Stimulated activated CD8-positive, alpha-beta memory T cell treated with anti-CD3 and anti-CD28 coated beads, Interleukin-15, amount 100 ng/mL, for 24 hours (primary cell): ENCODE measurements at places on chromosomes 4 and X.

DNA sequence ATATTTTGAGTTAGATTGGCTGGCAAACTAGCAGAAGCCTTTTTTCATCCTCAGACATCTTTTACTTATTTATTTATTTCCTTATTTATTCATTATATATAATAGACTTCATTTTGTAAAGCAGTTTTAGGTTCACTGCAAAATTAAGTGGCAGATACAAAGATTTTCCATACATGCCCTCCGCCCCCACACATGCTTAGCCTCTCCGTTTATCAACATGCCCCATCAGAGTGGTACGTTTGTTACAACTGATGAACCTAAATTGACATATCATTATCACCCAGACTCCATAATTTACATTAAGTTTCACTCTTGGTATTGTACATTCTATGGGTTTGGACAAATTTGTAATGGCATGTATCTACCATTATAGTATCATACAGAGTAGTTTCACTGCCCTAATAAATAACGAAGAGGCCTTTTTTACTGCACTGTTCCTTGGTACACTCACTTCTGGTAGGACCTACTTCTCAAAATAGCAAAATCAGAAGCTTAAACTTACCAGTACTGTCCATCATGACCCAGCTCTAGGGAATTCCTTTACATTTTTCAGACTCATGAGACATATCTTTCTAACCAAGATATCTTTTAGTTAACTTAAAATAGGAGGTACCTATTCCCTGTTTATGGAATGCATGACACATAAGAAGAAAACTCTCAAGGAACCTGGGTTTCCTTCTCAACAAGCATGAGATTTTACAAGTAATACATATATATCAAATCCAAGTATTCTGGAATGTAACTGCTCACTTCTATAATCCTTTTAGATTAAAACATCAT lies 4.8 kb upstream of the TMPRSS11B start:
- no peak for DNase-seq

- DNase-seq, result no peak
Measured at GRCh38 chrX:100830143-100830542, 10.0 kb downstream of the CSTF2 start.

- DNase-seq, result no peak
Measured at GRCh38 chrX:153370293-153371055, 30.7 kb downstream of the PNMA6E start.

GRCh38 chrX:74104356-74105015 lies 199.5 kb upstream of the ZCCHC13 start:
- no peak for DNase-seq

GRCh38 chr4:79399076-79399475 lies 9.0 kb downstream of the GK2 start:
- DNase-seq, result no peak

DNA sequence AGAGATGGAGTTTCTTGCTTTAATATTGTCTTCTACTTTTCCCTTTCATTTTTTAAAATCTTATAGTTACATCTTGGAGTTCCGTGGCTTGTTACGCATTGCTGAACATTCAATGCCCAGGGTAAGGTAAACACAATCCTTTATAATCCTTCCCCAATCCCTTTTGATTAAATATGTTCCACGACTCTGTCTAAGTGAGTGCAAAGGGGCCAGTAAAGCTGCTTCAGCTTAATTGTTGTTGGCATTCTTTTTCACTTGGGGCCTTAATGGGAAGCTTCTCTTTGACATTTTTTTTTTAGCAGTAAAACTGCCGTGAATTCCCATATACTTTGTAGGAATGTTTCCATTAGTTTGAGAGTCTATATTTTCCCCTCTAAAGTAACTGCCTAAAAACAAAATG lies 1028.1 kb downstream of the C4orf33 start:
- DNase-seq, result no peak

GRCh38 chr4:150259861-150260567 lies 181.8 kb downstream of the DCLK2 start:
- no peak for DNase-seq

- no peak for DNase-seq
Measured at GRCh38 chr4:106194801-106195200, 121.2 kb downstream of the TBCK start.

DNA sequence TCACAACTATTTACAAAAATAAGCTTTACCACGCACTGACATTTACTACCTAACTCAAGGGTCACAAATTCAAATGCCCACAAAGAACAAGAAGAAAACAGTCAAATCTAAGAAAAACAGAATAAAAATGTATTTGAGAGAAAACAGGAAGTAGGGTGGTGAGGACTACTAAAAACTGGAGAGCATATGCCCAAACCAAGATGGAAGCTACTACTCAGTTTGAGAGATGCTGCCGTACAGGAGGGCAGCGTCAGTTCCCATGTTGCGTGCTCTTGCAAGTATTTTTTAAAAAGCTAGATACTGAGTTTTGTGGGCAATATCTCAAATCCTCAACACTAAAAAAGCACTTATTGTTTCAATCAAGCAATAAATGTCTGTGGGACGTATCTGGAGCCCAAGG lies 16.2 kb downstream of the HNRNPD start:
- DNase-seq, result no peak

GRCh38 chr4:3302786-3303564 lies 10.2 kb downstream of the RGS12 start:
- DNase-seq, result no peak

DNA sequence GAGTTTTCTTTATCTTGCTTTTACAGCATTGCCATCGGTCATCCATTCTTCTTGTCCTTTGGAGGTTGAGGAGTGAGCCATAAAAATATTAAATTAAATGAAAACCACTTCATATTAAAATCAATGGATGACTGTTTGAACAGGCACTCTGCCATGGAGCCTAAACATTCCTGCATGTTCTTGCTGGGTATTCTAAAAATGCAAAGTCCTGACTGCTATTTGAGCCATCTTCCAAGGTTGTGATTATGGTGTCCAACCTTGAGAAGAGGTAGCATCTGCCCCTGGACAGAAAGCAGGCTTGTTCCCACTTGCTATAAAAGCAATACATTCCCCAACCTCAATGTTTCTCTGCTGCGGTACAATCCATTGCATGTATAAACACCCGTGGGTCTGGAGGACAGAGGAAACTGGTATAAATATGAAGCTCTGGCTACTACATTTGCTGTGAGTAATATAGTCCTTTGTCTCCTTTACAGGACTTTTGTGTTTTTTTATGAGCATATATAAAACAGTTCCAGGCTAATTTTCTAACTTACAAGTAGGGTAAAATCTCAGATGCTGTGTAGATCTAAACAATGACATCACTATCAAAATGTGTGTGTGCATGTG lies 70.9 kb upstream of the FAT4 start:
- no peak for DNase-seq
